ENCODE measurements at places on chromosomes 2 and 18.
A peak's percentile ranks its signal among the peaks of the same experiment; 100 is the strongest.

- DNase-seq: peak; percentile 35
Observed at GRCh38 chr2:108988796-108989713, at the start of gene EDAR. Gene EDAR (minus strand): TSS chr2:108989220. CDS start chr2:108931014, 58,206 bp downstream.

GRCh38 chr18:65610939-65611338 is 139.9 kb upstream of the CDH7 start:
- DNase-seq: no peak

DNA sequence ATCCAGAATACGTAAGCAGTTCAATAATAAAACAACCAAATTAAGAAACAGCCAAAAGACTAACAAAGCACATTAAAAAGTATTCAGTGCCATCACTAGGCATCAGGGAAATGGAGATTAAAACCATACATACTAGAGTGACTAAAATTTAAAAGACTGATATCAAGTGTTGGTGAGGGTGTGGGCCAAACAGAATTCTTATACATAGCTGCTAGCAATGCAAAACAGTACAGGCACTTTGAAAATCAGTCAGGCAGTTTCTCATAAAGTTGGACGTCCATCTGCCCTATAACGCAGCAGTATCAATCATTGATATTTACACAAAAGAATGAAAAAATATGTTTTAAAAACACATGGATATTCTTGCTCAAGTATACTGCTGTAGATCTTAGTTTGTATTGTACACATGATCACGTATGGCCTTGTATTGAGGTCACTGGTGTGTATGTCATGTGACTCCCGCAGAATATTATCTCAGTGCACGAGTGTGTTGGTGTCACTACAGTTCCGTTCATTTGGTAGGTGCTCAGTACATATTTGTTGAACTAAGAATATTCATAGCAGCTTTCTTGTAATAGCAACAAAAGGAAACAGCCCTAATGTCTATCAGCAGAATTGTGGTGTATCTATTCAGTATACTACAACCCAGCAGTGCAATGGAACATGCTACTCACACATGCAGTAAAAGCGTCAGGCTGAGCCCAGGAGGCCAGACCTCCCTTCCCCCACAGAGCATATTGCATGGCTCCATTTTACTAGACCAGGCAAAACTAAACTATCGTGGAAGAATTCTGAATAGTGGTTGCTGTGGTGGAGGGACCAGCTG is 28.6 kb downstream of the ZNF407 start:
- no peak for DNase-seq

DNA sequence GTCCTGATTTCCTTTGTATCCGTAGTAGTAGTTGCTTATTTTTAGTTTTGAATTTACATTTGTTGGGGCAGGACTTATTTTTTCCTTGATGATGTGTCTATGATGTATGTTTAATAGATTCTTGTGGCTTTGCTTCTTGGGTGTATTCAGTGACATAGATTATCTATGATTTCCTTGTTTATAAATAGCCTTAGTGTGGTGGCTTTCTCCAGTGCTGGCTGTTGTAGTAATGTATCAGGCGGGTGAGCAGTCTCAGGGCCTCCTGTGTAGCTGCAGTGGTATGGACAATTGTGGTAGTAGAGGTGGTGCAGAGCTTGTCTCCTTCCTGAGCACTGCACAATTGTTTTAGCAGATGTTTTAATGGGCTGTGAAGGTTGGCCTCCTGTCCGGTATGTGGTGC is 60.5 kb downstream of the SMCHD1 start:
- DNase-seq: no peak
